ENCODE measurements at places on chromosomes 3 and 15.

DNA sequence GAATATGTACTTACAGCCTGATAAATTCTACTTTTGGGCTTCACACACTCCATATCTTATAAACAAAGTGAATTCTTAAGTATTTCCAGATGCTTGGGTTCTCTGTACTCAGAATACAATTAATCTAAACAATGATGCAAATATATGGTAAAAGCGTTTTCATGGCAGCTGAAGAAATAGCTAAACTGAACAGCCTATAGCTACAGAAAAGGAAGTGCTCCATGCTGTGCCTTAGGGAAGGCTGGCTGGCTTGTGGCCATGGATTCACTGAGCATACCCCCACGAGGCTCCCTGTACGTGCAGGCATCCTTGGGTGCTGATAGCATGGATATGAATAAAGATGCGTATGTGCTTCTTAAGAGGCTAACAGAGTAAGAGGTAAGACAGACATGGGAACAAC is 264.0 kb downstream of the KLF13 start:
- no peak for DNase-seq

DNA sequence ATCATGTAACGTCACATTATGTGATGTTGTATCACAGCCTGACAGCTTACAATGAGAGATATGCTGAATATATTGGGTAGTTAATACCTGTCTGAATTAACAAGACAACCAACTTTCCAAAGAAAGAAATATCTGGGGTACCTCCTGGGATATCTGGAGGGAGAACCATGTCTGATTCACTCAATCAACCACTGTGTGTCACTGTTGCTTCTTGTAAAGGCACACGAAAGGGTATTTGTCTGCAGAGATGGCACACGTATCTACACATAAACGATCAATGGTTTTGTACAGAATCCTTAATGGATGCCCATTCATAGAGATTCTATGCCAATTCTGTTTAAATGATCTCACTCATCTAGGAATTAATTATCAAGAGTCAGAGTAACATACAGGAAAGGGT is 252.1 kb upstream of the TMCO5A start:
- no peak for DNase-seq

- no peak for DNase-seq
Observed at GRCh38 chr15:98103570-98103969, 143.1 kb downstream of the ARRDC4 start.

GRCh38 chr15:80844011-80844732 is 65.0 kb downstream of the CEMIP start:
- DNase-seq, result no peak

- no peak for DNase-seq
Observed at GRCh38 chr3:13197281-13197680, 124.1 kb upstream of the IQSEC1 start.

- no peak for DNase-seq
Observed at GRCh38 chr15:41978534-41978933, 6.2 kb upstream of the EHD4 start.

GRCh38 chr3:64935971-64936370 is 248.2 kb upstream of the ADAMTS9 start:
- no peak for DNase-seq

DNA sequence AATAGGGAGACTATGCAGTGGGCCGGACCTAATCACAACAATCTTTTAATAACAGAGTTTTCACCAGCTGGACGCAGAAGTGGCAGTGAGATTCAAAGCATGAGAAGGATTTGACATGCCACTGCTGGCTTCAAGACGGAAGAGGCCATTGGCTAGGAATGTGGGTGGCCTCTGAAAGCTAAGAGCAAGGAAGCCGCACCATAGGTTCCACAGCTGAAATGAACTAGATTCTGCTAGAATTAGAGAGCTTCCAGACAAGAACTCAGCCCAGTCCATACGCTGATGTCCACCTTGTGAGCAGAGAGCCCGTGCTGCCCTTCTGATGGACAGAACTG is 6.9 kb upstream of the NCBP2 start:
- no peak for DNase-seq

- no peak for DNase-seq
Observed at GRCh38 chr15:67136802-67137201, 71.4 kb downstream of the SMAD3 start.

GRCh38 chr3:178325330-178325729 is 210.9 kb upstream of the KCNMB2 start:
- no peak for DNase-seq

- no peak for DNase-seq
Observed at GRCh38 chr3:71662056-71662455, 63.1 kb downstream of the EIF4E3 start.

DNA sequence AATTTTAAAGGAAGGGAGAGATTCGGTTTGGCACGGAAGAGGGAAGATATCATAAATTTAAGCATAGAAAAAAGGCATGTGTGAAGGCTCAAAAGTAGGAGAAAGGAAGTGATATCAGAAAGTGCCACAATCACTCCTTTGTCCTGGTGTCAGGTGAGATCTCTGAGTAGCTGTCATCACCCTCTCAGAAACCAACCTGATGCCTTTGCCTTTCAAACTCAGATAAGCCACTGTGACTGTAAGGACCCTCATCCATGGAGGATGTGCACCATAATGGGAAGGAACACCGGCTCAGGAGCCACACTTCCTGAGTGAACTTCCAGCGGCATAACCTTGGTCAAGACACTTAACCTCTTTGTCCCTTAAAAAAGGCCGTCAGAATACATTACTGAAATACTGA is 318.7 kb upstream of the SEMA6D start:
- DNase-seq, result no peak

DNA sequence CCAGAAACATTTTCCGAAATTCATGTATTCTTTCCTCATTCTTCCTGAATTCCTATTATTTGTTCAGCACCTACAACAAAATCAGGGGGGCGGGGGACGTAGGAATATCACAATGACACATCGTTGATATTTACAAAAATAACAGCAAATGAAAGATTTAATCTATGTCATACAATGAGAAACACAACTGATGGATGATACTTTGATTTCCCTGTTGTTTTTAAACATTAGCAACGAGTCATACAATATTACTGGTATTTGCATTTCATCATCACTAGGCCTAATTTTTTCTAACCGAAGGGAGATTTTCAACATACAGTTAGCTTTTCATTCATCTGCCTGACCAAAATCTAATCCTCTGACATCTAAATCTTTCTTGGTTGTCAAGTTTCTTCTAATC is 45.3 kb upstream of the INO80 start:
- no peak for DNase-seq

- DNase-seq, result no peak
Observed at GRCh38 chr3:73225991-73226390, 164.5 kb downstream of the EBLN2 start.

GRCh38 chr3:179840985-179841384 is 188.1 kb downstream of the USP13 start:
- DNase-seq, result no peak

GRCh38 chr3:97860364-97860763 is 38.6 kb downstream of the CRYBG3 start:
- no peak for DNase-seq

DNA sequence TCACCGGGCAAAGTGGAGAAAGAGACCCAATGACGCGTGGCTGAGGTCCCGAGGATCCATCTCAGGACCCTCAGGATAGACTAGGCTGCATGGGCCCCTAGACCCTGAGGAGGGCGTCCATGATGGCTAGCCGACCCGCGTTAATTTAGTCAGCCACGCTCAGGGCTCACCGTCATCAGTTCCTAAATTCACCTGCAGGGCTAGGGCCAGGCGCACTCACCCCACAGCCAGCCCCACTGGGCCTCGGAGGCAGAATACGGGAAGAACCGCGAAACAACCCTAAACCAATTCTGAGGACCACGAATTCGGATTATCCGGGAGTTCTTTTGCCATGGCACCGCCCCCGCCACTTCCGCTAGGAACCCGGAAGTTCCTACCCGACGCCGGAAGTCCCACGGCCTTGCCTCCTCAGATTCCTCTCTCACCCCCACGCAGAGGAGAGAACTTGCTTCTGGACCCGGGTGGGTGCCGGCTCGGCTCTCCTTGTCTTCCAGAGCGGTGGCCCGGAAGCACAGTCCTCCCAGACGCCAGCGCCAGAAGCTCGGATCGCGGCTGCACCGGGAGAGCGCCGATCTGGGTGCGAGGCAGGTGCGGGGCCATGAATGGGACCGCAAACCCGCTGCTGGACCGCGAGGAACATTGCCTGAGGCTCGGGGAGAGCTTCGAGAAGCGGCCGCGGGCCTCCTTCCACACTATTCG is at the start of the genes EAF1 and METTL6:
Gene EAF1 (plus strand): TSS at position 417 of the 699 bp plus-strand sequence. CDS start 182 bp downstream, at position 599.
Gene METTL6 (minus strand): TSS at position 363 of the 699 bp plus-strand sequence. CDS start 1,033 bp downstream, outside the sequence.
- peak; percentile 20 for DNase-seq

DNA sequence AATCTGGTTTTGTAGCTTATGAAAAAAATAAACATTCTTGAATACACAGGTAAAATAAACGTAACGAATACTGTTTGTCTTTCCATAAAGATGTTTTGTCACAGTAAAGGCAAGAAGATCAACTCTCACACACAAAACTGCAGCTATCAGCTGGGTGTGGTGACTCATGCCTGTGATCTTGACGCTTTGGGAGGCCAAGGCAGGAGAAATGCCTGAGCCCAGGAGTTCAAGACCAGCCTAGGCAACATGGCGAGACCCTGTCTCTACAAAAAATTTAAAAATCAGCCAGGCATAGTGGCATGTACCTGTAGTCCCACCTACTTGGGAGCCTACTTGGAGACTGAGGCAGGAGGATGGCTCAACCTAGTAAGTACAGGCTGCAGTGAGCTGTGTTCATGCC is 39.6 kb downstream of the CBLB start:
- no peak for DNase-seq

DNA sequence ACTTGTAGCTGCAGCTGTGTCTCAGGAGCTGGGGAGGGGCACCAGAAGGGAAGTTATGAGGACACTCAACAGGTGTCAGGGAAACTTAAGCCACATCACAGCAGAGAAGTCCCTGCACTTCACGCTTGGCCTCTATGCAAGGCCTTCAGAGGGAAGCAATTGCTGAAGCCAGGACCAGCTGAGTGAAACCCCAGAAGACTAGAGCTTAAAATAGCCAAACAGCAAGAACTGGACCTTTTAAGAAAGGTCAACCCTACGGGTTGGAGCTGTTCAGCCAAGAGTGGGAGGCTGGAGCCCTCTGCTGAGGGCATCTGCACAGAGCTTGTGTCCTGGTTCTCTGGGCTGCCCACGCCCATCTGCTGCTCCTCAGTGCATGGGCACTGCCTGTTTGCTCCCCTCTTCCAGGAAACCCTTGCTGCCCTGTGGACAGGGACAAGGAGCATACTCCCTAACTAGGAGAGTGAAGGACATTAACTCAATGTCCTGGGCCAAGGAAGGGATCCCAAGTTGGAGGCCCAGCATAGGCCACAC is 3.9 kb upstream of the GRAMD2A start:
- DNase-seq, result no peak

DNA sequence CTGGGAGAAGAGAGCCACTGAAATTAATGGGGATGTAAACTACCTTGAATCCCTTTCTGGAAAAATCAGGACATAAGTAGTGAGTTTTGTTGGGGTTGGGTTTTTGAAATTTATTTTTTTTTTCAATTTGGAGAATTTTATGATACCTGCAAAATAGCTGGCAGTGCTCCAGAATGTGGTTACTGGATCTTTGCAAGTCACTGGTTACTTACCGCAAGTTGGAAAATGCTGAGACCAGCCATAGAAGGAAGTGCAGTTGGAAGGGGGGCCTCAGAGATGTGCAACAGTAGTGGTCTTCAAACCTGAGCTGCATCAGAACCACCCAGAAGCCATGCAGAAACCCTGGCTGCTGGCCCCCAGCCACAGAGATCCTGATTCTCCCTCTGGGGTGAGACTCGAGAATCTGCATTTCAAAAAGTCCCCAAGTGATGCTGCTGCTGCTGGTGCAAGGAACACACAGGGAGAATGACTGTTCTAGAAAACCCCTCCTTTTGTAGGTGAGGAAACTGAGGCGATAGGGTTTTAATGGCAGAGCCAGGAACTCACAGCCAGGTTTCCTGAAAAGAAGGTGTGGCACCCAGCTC is 39.7 kb downstream of the SEMA5B start:
- no peak for DNase-seq

DNA sequence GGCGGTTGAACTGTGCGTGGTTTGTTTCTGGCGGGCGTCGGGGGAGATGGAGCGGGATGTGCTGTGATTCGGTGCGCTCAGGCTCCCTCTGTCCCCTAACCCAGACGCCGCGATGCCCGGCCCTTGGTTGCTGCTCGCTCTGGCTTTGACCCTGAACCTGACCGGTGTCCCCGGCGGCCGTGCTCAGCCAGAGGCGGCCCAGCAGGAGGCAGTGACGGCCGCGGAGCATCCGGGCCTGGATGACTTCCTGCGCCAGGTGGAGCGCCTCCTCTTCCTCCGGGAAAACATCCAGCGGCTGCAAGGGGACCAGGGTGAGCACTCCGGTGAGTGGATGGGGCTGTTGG is 1.2 kb downstream of the TRH start:
- no peak for DNase-seq

DNA sequence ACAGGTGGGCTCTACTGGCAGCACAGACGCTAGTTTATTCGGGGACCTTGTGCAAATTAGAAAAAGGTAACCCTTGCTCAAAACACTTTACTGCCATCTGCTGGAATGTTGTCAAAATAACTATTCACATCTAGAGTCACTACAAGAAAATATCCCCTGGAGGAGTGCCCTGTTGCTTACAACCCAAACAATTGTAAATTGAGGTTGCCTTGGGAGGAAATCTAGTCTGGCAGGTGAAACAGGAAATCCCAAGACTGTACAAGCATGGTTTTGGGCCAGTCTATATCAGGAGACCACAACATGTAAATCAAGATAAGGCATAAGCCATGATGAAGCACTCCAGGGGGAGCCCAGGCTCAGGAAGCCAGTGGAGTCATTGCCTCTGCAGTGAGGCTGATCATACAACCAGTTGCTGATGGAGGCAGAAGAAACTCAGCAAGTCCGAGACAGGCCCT is 136.8 kb upstream of the ACP3 start:
- DNase-seq, result peak; percentile 45

GRCh38 chr15:60569596-60569995 is 90.7 kb upstream of the ICE2 start:
- DNase-seq, result no peak

DNA sequence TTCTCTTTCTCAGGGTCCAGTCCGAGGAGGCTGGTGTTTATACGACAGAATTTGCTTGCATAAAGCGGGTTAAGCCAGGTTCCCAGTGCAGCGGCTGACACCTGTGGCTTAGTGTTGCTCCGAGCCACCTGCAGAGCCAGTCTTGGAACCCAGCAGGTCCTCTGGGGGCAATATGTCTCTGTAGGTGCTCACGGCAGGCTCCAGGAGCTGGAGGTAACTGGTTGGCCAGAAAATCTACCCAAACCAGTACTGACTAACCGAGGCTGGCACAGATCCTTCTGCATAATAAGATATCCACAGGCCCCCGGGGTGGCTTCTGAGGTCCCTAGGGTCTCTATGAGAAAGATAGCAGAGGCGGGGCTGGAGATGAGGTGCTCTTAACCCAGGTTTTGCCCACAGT is 3.2 kb downstream of the MGLL start:
- DNase-seq, result no peak

GRCh38 chr15:28954466-28955159 is 68.8 kb downstream of the APBA2 start:
- DNase-seq, result no peak
